Stimulated activated CD4-positive, alpha-beta T cell treated with anti-CD3 and anti-CD28 coated beads, TNF-alpha, amount 100 ng/mL, for 1 hour (primary cell): ENCODE measurements at places on chromosomes 3 and 15.

DNA sequence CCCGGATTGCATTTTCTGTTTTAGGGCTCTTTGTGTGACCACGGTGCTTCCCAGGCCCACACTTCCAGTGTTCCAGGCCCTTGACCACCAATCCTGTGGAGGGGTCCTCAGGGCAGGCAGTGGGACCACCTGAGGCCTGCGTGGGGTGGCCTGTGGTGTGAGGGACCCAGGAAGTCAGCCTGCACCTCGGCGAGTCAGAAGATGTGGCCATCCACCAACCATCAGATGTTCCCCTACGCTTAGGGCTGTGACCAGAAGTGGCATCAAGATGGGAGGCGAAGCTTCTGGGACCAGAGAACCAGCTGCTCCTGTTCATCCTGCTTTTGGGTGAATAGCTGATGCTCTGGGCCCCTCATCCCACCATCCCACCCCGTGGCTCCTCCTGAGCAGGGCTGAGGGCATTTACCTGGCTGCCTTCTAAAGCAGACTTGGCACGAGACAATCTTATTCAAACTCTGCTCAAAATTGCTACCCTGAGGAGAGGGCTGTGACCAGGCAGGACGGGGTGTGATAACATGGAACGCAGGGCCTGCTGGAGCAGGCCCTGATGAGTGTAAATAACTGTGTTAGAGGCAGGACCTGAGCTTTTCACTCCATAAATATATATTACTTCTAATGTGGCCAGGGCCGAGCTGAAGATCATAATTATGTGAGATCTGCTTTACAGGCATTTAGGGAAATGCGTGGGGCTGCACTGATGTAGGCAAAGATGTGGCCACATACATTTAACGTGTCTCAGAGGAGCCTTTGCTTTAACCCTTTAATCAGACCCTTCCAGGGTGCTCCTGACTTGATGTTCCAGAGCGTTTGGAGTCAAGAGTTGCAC, 28.8 kb downstream of the SMAD3 start:
- no peak for DNase-seq

- no peak for DNase-seq
Measured at GRCh38 chr15:89034305-89034704, 54.0 kb upstream of the ABHD2 start.

GRCh38 chr3:119748991-119749390, 32.9 kb upstream of the NR1I2 start:
- no peak for DNase-seq

DNA sequence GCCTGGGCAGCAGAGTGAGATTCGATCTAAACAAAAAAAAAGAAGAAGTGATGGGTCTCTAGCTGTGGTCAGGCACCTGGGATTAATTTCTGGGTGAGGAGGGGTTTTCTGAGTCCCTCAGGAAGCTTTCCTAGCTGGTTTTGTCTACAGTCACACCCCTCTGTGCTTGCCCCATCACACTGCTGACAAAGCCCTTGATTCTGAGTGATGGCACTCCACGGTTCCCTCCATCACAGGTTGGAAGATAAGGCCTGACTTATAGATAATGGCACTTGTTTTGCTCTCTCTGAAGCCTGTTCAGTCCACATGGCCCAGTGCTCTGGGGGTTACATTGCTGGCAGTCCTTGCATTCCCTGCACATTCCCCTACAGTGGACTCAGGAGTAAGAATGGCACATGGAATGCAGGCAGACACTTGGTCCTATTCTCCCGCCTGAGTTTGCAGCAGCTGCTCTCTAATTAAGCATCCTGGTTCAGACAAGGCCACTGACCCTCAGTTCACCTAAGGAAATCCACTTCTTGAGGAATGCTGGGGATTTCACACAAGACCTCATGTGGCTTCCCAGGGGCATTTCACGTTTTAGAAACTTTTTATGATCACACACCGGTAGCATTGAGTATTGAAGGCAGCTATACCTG, 81.0 kb upstream of the NMNAT3 start:
- DNase-seq: no peak

- DNase-seq: no peak
Measured at GRCh38 chr3:87076946-87077345, 86.0 kb upstream of the VGLL3 start.

DNA sequence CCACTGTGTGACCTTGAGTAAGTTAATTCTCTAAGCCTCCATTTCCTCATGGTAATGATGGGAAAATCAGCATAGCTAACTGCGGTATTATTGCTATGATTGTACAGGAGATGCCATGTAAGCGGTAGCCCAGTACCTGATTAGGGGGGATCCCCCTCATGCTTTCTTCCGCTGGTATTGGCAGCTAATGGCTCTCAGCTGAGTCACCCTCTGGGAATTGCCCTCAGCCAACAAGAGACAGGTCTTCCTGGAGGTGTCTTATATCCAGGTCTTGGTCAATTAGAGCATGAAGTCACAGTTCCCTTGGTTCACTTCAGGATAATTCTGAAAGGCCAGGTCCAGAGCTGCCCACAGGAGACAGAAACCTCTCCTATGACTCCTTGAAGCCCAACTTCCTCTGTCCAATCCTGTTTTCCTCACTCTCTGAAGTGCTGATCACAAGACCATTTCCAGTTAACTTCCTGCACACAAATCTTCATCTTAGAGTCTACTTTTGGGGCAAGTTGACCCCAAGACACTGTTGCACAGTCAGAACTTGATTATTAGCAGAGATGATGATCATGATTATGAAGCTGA, 724.7 kb upstream of the ZNF385D start:
- DNase-seq: no peak

GRCh38 chr3:43748179-43748578, 57.4 kb downstream of the ABHD5 start:
- no peak for DNase-seq

GRCh38 chr15:41981371-41982132, 9.2 kb upstream of the EHD4 start:
- no peak for DNase-seq

GRCh38 chr3:126070146-126070545, 13.8 kb downstream of the SLC41A3 start:
- no peak for DNase-seq

GRCh38 chr3:46938118-46938517, 38.4 kb downstream of the CCDC12 start:
- DNase-seq: no peak

GRCh38 chr3:194707147-194707540, 21.5 kb downstream of the FAM43A start:
- no peak for DNase-seq

- DNase-seq: no peak
Measured at GRCh38 chr15:67358812-67359211, 104.2 kb downstream of the IQCH start.

DNA sequence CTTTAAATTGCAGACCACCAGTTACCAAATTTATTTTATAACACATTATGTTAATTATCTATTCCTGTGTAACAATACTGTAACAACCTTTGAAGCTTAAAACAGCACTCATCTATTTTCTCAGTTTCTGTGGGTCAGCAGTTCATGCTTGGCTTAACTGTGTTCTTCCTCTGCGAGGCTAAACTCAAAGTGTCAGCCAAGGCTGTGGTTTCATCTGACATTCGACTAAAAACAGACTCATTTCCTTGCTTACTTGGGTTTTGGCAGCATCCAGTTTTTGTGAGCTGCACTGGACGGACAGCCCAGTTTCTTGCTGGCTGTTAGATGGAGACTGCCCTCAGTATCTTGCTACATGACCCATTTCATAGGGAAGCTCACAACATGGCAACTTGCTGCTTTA, 247.3 kb upstream of the KCNH8 start:
- DNase-seq: no peak

- DNase-seq: no peak
Measured at GRCh38 chr3:50651920-50652529, 22.7 kb upstream of the DOCK3 start.

- no peak for DNase-seq
Measured at GRCh38 chr15:72113347-72114031, 4.5 kb downstream of the MYO9A start.

DNA sequence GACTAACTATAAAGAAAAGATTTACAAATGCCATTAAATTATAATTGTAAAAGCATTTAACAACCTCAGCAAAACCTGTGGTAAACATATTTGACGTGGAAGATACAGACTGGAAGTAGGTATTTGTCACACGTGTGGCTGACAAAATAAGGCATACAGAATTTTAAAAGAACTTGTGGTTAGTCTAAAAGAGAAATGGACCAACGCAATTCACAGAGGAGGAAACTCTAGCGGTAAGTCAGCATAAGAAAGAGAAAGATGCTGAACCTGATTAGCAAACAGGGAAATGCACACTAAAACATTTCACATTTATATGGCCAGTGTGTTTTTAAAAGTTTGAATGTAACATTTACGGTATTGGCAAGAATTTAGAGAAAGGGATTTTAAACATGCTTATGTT, 35.3 kb downstream of the KCNH8 start:
- DNase-seq: no peak

GRCh38 chr15:60614862-60615771, 136.2 kb upstream of the ICE2 start:
- no peak for DNase-seq

DNA sequence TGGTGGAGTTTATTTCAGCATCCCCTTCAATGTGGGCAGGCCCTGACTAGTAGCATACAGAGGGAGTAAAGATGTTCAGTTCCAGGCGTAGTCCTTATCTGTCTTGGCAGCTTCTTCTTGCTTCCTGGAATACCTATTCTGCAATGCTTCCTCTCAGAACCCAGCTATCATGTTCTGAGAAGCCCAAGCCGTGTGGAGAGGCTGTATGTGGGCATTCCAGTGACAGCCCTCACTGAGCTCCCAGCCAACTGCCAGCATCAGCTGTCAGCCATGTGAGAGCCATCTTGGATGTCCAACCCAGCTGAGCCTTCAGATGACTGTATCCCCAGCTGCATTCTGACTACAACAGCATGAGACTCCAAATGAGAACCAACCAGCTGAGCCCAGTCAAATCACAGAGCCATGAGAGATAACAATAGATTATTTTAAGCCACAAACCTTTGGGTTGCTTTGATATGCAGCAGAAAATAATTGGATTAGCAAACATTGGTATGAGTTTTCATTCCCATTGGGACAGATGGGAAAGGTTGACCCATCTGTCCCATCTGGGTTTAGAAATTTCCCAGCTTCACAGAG, 8.4 kb upstream of the CMTM7 start:
- no peak for DNase-seq

DNA sequence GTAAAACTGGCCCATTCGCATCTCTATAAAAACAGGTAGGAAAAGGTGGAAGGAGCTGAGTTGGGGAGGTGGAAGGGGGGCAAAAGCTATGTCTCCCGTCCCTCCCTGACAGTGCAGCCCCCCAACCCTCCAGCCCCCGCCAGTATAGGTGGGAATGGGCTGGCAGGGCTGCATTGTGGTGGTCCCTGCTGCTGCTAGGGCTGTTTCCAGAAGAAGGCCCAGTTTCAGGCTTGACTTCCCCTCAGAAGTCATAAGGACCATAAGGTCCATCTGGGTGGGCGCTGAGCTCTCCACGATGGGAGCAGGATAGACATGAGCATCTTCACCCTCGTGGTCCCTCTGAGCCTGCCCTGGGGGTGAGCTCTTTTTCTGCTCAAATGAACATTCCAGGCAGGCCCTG, 44.2 kb downstream of the APBA2 start:
- DNase-seq: no peak

- no peak for DNase-seq
Measured at GRCh38 chr3:15630646-15631350, 29.3 kb downstream of the BTD start.

GRCh38 chr15:99153026-99153535, 48.2 kb downstream of the SYNM start:
- DNase-seq: no peak

- DNase-seq: no peak
Measured at GRCh38 chr3:58492494-58492905, 604 bp downstream of the KCTD6 start.

GRCh38 chr15:27681038-27681437, 418.1 kb downstream of the OCA2 start:
- DNase-seq: no peak

DNA sequence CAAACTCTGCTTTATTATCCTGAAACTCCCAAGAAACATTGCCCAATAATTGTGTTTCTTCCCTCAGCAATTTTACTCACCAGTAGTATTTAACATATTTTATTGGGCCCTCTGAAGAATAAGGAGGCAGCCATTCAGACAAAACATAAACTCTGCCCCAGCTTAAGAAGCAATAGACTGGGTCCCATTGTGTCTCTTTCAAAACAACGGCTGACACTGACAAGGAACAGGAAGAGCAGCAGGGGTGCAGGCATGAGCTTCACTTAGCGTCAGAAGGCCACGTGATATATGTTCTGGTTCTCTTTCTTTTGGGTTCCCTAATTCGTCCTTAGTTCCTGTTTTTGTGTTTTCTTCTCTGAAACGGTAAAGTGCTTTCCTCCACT, 242.3 kb downstream of the FHIT start:
- no peak for DNase-seq

GRCh38 chr3:5698851-5699250, 511.3 kb downstream of the EDEM1 start:
- no peak for DNase-seq

DNA sequence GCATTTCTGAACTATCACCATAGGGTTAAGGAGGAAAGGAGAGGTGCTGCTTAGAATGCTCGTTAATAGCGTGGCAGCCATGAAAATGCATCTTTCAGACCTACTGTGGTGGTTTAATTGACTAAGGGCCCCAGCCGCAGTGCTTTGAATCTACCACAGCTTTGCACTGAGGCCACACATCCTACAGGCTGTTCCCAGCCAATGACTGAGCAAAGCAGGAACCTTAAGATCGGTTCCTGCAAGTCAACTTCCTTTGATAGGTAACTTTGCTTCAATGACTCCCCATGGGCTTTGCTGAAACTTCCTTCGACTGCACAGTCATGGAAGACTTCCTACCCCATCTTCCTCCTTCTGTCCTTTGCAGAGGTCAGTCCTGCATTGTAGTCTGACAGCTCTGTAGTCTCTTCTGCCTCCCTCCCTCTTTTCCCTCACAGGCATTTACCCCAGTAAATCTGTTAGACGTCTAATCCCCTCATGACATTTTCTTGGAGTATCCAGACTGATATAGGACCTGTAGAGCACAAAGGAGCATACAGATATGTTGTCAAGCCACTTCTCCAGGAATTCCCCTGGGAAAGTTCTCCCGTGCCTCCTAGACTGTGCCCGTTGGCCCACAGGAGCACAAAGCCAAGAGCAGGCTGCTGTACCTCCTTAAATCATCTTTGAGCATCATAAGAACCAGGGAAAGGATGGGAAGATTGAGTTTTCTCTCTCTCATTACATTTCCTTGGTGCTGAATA, 2.6 kb upstream of the BCL2A1 start:
- no peak for DNase-seq

DNA sequence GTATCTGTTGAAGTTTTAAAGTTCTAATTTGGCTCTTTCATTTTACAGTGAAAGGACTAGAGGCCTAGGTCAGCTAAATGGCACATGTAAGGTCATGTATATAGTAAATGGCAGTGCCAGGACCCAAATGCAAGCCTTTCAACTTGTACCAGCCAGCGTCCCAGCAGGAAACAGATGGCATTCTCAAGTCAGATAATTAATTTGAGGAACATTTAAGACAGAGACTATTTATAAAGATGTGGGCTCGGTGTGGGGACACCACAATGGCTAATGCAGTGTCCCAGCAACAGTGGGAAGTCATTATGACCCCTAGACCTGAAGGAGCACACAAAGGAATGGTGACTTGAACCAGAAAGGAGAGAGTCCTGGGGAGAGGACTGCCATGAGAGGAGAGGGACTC, 6.1 kb downstream of the MINDY4B start:
- DNase-seq: no peak
